ENCODE measurements at places on chromosomes 3 and 15.

DNA sequence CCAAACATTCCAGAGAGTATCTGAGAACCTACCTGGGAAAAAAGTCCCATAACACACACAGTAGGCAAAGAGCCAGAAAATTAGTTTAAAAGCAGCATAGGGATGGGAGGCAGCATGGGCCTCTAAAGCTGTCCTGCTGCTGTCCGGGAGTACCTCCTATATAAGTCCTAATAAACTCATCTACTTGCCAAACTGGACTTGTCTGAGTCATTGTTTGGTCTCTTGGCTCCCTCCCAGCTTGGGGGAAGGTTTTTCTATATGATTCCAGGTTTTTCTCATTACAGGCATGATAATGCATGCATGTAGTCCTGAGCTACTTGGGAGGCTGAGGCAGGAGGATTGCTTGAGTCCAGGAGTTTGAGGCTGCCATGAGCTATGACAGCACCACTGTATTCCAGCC, 17.5 kb upstream of the HACD2 start:
- peak; percentile 18 for DNase-seq

DNA sequence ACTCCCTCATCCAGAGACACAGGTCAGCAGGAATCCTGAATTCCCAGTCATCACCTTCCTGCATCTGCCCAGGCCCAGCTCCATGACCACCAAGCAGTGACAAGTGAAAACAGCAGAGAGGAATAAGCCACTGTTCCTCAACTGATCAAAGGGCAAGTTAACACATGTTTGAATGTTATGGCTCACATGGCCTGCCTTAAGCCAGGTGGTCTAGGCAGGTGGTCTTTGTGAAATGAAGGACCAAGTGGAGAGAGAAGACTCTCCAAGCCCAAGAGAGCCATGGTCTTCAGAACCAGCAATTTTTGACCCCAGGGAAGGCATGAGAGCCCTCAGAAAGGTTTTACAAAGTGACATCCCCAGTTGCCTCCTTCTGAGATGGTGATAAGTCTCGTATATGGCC, 161.8 kb downstream of the EPHB1 start:
- no peak for DNase-seq

GRCh38 chr3:82355228-82355627, 593.8 kb upstream of the GBE1 start:
- no peak for DNase-seq

DNA sequence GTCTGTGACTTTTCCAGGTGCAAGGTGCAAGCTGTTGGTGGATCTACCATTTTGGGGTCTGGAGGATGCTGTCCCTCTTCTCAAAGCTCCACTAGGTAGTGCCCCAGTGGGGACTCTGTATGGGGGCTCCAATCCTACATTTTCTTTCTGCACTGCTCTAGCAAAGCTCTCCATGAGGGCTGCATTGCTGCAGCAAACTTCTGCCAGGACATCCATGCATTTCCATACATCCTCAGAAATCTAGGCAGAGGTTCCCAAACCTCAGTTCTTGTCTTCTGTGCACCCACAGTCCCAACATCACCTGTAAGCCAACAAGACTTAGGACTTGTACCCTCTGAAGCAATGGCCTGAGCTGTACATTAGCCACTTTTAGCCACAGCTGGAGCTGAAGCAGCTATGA, 694.5 kb upstream of the BCHE start:
- DNase-seq = peak; percentile 2

GRCh38 chr3:7766530-7766929, 735.1 kb upstream of the LMCD1 start:
- no peak for DNase-seq

GRCh38 chr3:40024526-40024925, 215.1 kb downstream of the MYRIP start:
- DNase-seq = no peak

- no peak for DNase-seq
Measured at GRCh38 chr3:196175722-196176121, 35.5 kb downstream of the ZDHHC19 start.

GRCh38 chr3:60890226-60890625, 361.0 kb downstream of the FHIT start:
- DNase-seq = no peak

- DNase-seq = no peak
Measured at GRCh38 chr15:59993041-59993750, 10.9 kb upstream of the FOXB1 start.

- no peak for DNase-seq
Measured at GRCh38 chr15:73755481-73755880, 2.3 kb upstream of the INSYN1 start.

GRCh38 chr3:63654211-63654610, 1.7 kb downstream of the SNTN start:
- DNase-seq = no peak

GRCh38 chr3:79012530-79012913, 755.3 kb downstream of the ROBO1 start:
- no peak for DNase-seq

- no peak for DNase-seq
Measured at GRCh38 chr15:39511916-39512260, 69.0 kb upstream of the THBS1 start.

GRCh38 chr15:65873256-65873655, 4.0 kb downstream of the RAB11A start:
- DNase-seq = no peak

- DNase-seq = no peak
Measured at GRCh38 chr3:135191708-135192107, 396.6 kb downstream of the EPHB1 start.

DNA sequence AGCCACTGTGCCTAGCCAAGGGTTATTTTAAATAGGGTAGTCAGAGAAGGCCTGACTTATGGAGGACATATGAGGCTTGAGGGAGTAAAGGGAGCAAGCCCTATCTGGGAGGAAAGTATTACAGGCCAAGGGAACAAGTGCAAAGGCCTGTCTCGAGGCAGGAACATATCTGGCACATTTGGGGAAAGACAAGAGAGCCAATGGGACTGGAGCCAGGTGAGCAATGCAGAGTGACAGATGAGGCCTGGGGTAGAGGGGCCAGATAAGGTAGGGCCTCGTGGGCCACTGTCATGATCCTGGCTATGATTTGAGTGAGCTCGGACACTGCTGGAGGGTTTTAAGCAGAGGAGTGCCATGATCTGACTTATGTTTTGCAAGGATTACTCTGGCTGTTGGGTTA, 43.8 kb downstream of the DCP1A start:
- DNase-seq = no peak

GRCh38 chr3:23944007-23944783, 891 bp upstream of the NR1D2 start:
- no peak for DNase-seq

DNA sequence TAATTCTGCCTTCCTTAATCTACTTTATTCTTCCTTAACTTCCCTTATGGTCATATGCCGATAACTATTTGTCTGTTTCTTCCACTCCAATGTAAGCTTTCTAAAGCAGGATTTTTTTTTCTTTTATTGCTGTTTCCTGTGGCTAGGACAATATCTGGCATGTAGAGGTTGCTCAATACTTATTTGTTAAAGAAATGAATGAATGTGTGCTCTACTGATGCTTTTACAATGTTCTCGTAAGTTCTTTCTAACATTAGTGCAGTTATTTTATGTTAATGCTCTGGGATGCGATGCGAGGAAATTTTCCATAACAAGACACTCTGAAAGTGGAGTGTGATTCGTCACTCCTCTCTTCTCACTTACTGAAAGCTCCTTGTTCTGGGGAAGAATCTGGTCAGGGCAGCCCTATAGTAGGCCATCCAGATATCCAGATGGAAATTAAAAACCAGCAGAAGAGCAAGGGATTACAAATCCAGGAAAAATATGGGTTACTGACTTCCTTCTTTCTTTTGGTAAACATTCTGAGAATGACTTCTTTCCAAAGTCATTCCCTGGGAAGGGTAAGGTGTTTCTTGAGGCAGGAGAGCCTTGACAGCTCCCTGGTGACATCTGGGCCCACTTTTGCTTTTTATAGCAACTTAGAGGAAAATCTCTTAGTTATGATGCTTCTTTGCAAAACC, 420.4 kb downstream of the PDCD6IP start:
- no peak for DNase-seq

DNA sequence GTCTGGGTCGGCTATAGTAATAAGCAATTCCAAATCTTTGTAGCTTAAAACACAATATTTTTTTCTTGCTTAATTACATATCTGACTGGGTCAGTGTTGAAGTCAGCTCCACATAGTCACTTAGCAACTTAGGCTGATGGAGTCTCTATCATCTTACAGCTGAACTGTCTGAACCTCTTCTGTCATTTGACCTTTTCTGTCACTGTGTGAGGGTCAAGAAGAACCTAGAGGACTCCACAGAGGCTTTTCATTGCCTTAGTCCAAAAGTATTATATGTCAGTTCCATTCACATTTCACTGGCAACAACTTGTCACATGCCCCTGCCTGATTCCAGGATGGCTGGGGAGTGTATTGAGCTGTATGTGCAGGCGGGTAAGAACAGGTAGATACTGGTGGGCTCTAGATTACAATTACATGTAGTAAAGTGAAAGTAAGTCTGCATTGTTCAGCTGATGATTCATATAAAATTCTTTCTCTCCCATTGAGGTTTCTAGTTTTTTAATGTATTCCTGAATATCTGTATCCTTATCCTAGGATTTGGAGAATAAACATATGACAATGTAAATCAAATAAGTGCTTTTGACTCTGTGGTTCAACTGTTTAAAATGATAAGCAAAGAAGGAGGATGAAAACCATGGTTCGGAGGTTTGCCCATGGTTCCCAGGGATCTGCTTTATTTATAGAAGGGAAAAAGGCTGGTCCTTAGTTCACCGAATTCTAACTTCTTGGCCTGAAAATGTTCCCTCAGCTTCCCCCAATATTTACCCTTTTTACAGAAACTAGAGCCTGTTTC, 5.8 kb upstream of the ARPP21 start:
- peak; percentile 10 for DNase-seq

DNA sequence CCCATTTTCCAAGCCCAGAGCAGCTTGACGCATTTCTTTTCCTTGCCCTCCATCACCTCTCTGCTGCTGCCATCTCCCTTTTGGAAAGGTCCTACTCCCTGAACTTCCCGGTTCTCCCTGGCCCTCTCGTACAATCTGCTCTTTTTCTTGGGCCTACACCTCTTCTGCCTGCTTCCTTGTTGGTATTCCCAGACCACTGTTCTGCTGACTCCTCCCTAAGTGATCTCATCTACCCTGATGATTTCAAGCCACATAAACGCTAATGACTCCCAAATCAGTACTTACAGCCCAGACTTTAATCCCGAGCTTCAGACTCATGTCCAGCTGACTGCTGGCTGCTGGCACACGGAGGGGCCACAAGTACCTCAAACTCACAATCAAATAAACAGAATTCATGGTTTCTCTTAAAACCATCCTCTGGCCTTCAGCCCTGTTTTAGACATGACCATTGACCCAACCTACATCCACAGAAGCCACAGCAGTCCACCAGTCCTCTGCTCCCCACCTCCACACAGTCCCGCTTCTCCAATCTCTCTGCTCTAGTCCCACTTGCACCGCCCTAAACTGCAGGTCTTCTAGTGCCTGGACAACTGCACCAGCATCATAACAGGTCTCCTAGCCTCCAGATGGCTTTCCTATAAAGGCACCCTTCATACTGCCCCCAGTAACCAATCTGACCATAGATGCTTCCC, 57.6 kb downstream of the AAGAB start:
- DNase-seq = no peak

GRCh38 chr3:17158941-17159682, 274.4 kb downstream of the PLCL2 start:
- no peak for DNase-seq

DNA sequence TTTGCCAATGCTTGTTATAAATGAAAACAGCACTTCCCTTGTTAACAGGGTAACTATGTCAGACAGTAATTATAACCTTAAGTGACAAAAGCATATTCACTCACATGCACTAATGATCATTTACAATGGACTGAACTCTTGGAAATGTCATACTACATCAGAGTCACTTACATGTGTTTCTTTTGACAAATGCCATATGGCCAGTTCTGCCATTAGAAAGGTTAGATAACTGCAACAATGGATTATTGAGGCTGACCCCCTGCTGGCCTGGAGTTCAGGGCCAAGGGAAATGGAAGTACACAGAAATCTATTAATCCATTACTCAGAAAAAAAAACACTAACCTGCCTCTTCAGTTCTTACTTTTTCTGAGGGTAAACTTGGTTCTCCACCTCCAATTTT, 313.4 kb downstream of the CNTN3 start:
- DNase-seq = no peak

All from ACHN (cell line).